ENCODE measurements at places on chromosomes 4 and X.

GRCh38 chr4:109075621-109076020 lies 226.8 kb downstream of the COL25A1 start:
- DNase-seq: no peak

- DNase-seq: peak; percentile 38
These were observed 2.7 kb downstream of the GEMIN8 start for GRCh38 chrX:14027036-14027435.

- DNase-seq: no peak
These were observed 75.1 kb downstream of the BANK1 start for GRCh38 chr4:101865501-101866062.

DNA sequence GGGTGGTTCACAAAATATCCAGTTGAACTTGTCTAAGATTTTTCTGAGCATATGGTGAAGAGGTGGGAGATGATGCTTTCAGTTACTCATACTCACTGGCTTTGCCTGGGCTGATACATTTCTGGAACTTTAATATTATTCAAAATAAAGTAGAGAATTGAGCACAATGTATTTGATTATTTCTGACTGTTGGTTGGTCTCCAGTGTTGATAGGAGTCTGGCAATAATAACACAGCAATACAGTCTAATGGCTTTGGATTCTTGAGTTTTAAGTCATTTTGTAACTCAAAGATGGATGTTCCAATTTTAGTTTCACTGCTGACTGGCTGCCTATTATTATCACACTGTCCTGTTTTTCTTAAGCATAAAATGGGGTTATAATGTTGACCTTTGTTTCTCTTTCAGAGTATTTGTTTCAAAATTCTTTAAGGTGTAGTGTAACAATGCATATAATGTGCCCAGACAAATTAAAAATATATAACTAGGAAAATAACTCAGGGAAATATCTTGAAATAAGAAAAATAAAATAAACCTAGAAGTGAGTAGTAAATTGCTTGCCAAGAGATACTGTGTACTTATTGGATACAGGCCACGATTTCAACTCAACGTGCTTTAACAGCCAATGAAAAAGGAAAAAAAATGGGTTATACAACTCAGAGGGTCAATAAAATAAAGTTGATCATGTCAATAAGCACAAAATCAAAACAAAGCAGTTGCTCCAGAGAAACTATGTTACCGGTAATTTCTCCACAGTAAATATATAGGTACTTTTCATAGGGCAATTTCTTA lies 99.0 kb downstream of the ARSJ start:
- no peak for DNase-seq

DNA sequence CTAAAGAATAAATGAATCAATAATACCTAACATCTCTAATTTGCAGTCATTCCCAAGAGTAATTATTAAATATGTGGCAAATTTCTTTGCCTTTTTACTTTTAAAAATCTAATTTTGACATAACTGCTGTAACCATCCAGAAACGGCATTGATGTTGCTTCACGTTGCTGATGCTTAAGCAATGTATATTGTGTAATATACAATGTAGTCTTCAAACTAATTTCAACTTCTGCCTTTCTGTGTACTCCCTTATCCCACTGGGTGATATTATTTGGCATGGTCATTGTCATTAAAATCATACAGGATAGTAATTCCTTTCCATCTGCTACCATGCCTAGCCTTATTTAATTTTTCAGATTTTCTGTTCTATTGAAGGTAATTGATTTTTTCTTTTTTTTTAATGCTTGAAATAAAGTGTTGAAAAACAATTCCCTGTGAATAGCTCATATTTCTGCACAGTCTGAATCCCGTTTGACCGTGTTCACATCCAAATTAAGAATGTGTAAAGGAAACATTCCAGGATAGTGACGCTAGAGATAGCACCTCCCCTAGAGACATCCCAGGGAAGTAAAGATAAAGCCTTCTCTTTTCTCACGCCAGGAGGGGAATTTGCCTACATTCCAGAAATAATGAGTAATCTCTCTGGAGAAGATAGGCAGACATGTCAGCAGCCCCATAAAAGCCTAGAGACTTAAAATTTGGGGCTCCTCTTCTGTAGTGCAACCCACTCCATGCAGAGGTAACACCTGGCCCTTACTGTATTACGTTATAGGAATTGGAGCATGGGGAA lies 8.6 kb downstream of the FAM200B start:
- DNase-seq: no peak

DNA sequence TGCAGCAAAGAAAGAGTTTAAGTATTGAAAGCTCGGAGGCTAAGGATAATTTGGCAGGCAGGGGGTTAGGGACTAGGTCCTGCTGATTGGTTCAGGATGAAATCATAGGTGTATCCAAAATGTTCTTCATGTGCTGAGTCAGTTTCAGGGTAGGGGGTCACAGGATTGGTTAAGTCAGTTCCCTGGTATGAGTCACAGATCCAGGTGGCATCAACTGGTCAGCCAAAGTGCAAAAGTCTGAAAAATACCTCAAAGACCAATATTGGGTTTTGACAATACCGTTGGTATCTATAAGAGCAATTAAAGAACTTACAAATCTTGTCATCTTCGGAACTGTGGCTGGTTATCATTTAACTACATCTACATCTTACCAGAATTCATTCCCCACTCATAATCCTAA lies 25.6 kb upstream of the PRDM8 start:
- no peak for DNase-seq

DNA sequence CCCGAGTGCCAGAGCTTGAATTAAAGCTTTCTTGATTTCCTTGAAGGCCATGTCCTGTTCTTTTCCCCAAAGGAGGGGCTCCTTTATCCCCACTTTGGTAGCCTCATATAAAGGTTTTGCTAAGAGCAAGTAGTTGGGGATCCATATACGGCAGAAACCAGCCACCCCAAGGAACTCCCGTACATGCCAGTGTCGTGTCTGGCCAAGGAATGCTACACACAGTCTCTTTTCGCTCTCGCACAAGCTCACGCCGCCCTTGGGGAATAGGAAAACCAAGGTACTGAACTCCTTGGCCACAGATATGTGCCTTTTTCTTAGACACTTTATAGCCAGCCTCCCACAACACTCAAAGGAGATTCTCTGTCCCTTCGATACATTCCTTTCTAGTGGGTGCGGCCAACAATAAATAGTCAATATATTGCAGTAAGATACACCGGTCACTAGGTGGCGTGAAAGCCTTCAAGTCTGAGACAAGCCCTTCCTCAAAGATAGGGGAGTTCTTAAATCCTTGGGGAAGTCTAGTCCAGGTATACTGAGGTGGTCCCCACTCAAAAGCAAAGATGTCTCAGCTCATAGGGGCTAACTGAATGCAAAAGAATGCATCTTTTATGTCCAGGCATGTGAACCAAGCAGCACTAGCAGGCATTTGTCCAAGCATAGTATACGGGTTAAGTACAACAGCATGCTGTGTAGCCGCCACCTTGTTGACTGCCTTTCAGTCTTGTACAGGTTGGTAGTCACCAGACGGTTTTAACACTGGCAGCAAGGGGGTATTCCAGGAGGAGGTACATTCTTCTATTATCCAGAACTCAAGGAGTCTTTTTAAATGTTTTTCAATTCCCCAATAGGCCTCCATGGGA lies 57.8 kb upstream of the XAGE1B start:
- peak; percentile 34 for DNase-seq

DNA sequence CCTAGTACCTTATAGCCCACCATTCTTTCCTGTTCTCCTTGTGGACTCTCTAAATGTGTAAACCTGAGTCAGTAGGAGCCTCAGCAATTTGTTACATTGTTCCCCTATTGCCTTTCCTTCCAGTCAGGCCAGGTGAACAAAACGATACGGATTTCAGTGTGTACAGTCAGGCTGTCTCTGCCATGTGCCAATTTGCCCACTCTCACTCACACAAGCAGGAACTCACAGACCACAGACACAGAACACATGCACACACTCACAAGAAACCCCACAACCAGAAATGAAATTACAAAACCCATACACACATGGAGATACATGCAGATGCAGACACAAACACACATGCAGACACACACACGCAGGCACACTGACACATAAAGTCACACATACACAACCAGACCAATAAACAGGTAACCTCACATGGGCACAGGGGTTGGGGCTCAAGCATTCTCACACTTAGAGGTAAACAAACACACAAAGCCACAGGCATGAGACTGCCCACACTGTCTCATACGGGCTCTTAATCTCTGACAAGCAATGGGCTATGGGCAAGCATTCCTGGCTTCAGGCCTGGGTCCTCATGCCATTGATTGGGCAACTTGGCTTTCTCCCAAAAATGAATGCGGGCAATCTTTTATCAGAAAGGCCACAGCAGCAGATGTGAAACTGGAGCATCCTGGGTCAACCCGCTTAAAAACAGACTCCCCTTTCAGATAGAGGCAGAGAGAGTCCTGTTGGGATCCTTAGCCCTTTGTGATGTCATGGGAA lies 68.7 kb downstream of the NBDY start:
- no peak for DNase-seq

DNA sequence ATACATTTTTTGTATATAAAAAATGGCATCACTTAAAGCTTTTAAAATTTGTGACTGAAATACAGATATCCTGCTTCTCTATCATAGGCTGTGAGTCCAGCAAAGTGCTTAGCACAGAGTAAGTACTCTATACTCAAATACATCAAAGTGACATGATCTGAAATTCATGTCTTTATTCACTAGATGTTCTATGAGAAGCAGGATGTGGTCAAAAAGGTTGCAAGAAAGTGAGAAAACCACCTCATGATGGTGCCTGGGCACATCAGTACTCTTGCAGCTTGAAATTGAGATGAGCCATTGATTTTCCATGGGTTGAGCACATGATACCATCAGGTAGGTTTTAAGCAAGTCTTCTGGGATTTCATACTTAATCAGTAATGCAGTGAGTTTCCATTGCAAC lies 20.4 kb upstream of the SFRP2 start:
- peak; percentile 29 for DNase-seq

GRCh38 chr4:178322524-178323183 lies 880.4 kb upstream of the AGA start:
- no peak for DNase-seq

DNA sequence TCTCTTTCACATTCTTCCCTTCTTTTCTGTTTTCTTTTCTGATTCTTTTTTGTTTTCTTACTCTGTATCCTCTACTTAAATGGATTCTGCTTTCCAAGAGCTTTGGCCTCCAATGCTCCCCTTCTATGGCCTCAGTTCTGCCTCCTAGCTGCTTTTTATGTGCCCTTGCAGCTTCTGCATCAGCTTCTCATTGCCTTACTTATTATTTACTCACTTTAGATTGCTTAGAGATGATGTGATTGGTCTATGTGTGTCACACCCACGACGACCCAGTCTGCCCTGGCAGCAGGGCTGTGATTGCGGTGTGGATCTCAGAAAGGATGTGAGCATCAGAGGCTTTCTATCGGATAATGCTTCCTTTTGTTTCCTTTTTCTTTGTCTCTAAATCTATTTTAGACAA lies 71.8 kb upstream of the SMARCA5 start:
- no peak for DNase-seq

DNA sequence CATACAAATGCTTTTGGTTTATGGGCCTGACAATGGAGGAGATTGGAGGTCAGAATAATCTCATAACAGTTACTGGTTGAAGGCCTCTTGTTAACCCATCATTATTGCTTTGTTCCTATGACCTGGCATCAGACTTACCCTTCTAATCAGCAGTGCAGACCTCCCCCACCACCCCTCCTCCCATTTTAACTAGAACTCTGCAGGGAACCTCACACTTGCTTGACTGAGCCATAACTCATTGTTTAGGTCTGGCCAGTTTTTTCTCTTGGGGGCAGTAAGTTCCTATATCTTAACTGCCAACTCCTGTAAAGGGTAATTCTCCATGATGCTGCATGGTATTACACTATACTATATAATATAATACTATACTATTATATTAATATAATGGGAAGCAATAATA lies 609.3 kb downstream of the IL1RAPL1 start:
- DNase-seq: no peak

DNA sequence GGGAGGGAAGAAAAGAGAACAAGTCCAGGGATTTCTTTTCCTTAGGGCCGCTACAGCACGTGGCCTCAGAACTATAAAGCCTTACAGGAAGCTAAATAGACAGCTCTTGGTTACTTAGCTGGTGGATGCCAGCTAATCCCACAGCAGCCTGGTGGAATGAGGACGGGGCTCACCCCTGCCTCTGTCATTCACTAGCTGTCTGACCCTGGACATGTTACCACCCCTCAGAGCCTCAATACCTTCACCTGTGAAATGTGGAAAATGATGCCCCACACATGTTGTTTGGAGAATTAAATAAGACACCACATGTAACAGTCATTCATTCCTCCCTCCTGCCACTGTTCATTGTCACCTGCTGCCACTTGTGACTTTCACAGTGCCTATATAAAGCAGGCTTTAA lies 15.7 kb downstream of the CCKAR start:
- DNase-seq: no peak

Measured in activated naive CD4-positive, alpha-beta T cell treated with anti-CD3 and anti-CD28 coated beads, Interleukin-2, amount 10 ng/mL, durations not matched to agents 7 days and 5 days (primary cell).